ENCODE measurements at places on chromosomes 4 and X.

DNA sequence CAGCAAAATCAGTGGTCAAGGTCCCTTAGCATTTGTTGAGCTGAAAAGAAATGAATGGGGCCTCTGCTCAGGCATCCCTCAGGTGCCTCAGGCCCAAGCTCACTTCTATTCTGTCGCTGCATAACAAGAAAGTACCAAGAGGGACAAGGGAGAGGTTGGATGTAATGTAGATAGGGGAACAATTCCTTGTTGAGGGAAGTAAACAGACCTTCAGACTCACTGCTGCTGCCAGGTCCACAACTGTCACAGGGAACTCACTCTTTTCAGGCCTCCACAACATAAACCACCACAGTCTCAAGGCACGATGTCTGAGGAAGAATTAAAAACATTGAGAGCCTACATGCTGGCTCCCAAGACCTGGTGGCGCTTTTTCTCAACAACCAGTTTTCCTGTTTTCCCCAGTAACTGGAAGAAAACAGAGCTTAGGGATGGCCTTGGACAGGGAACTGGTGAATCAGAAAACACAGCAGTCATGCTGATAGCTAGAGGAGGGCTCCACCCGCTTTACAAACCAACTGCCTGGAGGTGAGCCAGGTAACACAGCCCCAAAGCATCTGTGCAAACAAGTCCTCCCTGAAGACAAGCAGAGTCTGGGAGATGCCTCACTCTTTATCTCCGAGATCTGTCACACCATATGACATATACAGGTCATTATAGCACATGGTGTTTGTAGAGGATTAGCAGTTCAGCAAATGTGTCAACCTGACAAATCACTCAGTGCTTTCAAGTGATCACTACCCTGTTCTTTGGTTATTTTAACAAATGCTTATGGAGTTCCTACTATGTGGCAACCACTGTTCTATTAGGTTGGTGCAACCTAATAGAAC lies 14.3 kb upstream of the AWAT1 start:
- no peak for DNase-seq

DNA sequence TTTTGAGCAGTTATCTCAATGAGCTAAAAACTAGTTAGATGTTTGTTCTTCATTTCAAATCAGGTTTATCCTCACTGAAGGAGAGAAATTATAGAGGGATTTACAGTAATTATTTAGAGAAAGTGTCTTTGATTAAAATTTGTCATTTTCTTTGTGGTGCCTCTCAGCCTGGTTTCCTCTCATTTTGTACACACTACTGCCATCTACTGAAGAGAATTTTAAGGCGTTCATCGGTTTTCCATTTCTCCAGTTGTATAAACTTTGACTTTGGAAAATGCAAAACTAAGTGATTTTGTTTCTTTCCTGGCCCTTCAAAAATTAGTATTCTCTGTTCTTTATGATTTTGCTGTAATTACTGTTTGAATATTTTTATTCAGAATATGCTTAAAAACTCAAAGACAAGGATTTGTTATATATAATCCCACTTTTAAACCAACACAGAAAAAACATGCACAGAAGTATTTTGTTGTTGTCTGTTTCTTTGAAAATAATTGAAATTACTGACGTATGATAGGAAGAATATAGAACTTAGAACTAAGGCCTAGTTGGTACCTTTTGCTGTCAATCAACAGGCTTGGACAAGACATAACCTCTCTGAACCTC lies 34.4 kb upstream of the ANXA3 start:
- no peak for DNase-seq

DNA sequence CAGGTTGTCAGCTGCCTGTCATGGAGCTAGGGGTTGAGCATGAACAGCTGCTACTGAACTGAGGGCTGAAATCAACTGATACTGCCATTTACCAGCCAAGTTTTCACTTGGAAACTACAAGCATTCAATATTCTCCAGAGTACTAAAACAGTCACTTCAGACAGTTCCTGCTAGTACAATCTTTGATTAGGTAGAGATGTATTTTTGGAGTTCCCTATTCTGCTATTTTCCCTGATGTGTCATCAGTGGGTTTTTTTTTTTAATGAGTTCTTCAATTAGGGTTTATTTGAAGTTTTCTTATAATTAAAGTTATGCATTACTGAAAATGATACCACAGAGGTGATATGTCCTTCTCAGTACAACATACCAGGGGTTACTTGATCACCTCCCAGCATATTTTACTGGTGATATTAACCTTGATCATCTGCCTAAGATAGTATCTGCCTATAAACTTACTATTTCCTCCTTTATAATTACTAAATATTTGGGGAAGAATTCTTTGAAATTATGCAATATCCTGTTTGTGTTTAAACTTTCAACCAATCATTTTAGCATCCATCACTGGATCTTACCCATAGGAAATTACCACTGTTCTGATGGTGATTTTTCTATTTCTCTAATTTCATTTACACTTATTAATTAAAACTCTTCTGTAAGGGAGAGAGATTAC lies 13.6 kb downstream of the PDCL2 start:
- no peak for DNase-seq

DNA sequence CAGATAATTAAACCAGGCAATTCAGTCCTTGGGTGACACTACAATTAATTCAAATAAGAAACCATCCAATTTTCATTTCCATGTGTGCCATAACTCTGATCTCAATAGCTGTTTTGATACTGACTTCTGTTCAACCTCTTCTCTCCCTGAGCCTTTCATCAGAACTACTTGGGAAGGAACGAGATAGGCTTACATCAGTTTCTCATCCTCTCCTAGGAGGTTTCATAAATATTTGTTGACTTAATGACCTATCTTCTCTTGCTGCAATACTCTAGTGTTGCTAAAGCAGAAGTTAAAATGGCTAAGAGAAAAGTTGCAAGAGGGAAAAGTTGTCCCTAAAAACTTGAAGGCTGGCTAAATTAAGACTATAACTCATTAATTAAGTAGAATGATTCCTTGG lies 41.8 kb downstream of the PRKG2 start:
- DNase-seq, result no peak

DNA sequence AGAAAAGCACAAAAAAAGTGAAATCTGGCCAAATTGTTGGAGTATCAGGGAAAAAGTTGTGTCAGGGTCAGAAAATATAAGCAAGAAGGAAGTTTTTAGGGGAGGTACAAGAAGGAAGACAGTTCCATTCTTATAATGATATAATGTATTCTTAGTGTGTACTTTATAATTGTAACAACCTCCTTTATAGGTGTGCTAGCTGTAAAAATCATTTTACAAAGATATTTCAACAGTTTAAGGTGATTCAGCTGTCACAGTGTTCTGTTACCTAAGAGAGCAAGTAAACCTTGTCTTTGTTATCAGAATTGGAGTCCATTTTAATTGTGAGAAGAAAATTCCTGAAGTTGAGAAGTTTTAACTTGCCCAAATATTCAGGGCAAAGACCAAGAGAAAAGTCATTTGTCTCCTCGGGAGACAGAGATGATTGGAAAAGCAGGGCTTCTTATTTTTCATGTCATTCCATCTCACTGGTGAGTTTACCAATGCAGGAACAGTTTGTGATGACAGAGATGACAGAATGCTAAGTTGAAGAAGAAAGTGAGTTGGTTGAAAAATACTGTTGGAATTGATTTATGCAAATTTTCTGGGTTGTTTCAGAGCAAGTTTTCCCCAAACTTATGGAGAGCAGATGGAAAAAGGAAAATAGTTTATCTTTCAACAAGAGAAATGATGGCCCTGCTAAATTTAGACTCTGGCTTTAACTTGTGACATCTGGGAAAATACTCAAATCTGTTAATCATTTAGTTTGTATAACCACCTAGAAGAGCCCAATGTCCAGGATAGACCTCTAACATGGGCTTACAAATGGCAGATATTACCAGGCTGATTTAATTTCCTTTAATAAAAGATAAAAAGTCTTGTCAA lies 14.8 kb downstream of the INTS6L start:
- no peak for DNase-seq

DNA sequence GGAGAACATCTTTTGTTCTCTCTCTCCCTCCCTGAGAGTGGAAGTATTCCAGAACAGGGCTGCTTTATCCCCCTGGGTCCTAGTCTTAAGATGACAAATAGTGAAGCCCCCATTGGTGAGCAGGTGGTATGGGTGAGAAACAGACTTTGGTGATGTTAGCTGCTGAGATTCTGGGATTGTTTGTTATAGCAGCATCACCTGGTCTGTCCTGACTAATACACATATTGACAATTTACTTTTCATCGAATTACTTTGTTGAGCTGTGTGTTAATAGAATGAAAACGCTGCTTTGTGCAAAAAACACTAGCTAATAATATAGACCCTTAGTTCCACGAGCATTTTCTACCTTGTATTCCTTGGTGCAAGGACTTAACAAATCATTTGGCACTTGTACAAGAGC lies 133.5 kb downstream of the ASMT start:
- no peak for DNase-seq

- no peak for DNase-seq
Observed at GRCh38 chr4:104919406-104919805, 227.3 kb upstream of the TET2 start.

DNA sequence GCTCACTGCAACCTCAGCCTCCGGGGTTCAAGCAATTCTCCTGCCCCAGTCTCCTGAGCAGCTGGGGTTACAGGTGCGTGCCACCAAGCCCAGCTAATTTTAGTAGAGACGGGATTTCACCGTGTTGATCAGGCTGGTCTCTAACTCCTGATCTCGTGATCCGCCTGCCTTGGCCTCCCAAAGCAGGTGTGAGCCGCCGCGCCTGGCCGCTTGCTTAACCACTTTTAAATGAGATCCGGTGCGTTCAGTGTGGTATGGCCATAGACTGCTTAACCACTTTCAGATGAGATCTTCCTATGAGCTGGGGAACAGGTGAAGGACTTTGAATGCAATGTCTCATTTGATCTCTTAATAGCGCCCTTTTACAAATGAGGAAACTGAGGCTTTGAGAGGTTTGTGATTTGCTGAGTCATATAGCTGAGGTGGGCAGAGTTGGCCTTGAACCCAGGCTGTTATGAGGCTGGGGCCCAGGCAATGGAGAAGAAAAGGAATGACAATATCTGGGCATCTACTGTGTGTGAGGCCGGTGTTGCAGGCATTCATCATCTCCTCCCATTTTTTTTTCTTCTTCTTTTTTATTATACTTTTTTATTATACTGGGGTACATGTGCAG lies 41.9 kb upstream of the NSG1 start:
- no peak for DNase-seq

GRCh38 chrX:9678215-9678965 lies 87.3 kb downstream of the GPR143 start:
- DNase-seq, result no peak

GRCh38 chrX:102154900-102155805 lies 624 bp downstream of the BEX5 start:
- DNase-seq, result peak; percentile 1

DNA sequence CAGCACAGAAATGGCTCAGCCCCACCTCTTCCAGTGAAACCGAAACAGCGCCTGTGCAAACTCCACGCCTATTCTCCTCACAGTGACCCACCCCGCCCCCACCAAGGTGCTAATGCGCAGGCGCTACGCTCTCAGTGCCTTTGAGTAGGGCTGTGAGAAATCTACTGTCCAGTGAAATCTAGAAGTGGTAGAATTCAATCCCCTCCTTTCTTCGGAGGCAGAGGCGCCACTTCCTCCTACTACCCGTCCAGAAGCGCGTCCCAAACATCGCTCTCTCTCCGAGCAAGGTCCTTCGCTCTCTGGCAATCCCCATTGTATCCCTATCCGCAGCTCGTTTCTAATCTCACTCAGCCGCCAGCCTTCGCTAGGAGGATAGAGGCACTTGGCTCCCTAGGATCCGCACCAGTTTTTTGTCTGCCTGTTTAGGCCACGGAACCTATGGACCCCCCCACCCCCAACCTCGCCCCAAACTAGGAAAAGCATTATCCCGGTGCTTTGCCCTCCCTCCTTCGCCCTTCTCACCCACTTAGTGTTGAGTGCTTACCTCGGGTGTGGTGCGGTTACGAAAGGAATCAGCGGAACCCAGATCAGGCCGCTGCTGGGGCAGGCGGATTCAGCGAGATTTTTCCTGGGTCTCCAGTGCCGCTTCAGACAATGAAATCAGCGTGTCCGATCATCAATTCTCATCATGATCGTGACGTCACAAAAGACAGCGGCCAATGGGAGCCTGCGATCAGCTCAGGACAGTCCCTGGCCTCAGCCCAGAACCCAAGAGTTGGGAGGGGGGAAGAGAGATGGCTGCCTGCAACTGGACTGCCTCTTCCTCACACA lies at the start of gene HDX:
Gene HDX, minus strand, starts transcription at position 656 of the 831 bp plus-strand sequence. CDS start 27,056 bp downstream, outside the sequence.
- peak; percentile 20 for DNase-seq

Data from stimulated activated naive CD4-positive, alpha-beta T cell (primary cell).